Dorsolateral prefrontal cortex (tissue), 122 donors: ENCODE measurements at places on chromosomes 11 and 22.

GRCh38 chr11:124405581-124405980, 6.8 kb upstream of the OR8B3 start:
- DNase-seq = no peak

DNA sequence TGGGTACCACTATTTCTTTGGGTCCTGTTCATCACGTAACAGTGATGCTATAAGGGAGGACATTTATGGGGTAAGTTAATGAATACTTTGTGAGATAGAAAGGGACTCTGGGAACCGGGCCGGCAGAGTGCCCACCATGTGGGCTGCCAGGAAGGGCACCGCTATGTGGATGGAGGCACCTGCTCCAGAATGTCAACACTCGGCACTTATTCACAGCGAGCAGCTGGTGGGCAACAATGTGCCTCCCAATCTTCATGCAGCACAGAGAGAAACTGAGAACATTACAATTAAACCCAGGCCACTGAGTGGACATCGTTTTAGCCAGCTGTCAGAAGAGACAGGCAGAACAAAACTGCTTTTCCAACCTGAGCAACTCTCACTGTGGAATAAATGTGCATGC, 15.8 kb upstream of the ELFN2 start:
- no peak for DNase-seq

GRCh38 chr22:21582801-21583740, 15.6 kb downstream of the UBE2L3 start:
- no peak for DNase-seq

GRCh38 chr22:43018615-43019014, 3.7 kb upstream of the PACSIN2 start:
- no peak for DNase-seq

DNA sequence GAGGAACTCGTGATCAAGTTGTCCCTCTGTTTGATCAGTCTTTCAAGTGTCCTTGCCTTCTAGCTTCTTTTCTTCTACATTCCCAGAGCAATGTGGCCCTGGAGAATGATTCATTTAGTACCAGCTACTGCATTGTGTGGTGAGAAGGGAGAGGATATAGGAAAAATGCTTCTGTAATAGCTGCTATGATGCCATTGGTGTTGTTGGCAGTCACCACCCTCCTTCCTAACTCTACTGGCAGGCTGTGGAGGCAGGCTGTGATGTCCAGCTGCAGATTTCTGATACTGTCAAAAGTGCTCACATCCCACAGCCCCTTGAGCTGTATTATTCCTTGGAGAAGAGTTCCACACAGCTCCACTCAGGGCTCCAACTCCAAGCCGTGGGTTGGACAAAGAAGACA, 52.8 kb downstream of the ENDOD1 start:
- no peak for DNase-seq

GRCh38 chr22:27801616-27802345, at the start of gene MN1:
TSS of gene MN1 (minus strand) at chr22:27801756. CDS start at chr22:27800543, 1,213 bp downstream.
- peak; percentile 81 for DNase-seq

GRCh38 chr11:69497221-69497787, 15.8 kb downstream of the LINC01488 start:
- peak; percentile 77 for DNase-seq

GRCh38 chr11:103633068-103633788, 403.2 kb upstream of the DDI1 start:
- DNase-seq = no peak

DNA sequence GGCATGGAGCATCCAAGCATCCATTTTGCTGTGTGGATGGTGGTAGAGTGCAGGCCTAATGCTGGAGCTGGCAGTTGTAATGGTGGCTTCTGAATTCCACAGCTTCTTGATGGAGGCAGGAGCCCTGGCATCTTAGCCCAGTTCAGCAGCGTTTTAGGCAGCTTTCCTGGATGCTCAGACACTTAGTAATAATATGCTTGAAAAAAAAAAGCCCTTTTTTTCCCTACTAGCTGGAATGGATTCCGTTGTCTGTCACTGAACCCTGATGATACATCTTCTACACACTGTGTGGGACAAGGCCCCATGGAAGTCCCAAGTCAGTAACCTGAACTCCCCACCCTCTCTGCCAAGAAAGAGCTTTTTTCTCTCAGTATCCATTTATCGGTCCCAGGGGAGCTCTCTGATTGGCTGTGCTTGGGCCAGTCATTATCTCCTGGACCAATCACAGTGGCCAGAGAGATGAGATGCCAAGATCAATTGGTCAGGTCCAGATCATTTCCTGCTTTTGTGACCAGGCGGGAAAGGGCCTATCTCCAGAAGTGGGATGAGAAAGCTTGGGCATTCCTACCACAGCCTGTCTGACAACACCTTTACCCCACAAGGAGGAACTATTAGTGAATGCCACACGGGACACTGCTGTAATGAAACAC, 34.2 kb downstream of the MCM5 start:
- no peak for DNase-seq

GRCh38 chr22:47022475-47022874, 260.0 kb downstream of the TBC1D22A start:
- no peak for DNase-seq

DNA sequence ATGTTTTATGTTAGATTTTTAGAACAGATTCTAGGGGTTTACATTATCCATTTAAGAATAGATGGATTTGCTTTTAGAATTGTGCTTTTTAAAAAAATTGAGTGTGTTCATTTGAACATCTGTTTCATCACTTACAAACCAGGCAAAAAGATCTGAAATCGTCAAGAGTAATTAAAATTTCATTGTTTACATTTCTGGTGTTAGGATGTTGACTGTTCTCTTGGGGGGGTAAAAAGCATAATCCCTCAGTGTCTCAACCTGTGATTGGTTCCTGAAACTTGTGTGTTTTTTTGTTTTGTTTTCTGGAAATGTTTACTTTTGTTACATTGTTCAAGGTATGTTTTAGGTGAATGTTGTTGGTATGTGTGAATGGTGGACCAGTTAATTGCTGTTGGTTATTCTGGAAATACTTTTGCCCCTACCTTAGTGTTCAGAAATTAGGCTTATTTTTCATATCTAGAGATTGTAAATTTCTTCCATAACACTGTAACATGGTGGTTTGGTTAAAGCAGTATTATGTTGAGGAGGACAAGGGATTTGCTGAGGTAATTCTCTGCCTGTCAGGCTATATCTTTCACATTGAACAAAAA, 4.8 kb downstream of the PCF11 start:
- no peak for DNase-seq

GRCh38 chr11:21811572-21811971, 381.3 kb upstream of the ANO5 start:
- no peak for DNase-seq

DNA sequence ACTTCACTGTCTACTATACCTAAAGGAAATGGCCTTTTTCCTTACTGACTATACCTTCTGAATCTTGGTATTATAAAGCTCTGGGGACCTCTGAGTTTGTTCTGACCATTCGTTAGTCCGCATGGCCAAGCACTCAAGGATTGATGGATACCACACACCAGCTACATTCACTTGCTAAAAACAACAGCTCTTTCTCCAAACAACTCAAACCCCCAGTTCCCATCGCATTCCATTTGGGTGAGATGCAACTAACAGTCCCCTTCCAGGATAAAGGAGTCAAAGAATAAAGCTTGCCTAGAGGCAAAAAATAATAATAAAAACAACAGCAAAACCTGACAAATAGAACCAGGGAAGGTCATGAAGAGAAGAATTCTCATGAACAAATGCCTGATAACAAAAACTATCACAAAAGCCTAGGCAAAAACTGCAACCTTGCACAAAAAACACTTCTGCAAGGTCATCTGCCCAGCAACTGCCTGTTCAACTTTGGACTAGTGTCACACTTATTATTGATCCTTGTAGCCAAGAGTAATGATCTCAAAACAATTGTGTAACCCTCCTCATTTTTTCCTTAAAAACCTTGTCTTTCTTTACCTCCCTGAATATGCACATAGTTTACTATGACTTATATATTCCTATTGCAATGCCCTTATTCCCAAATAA, 139.0 kb upstream of the GUCY1A2 start:
- DNase-seq = no peak

DNA sequence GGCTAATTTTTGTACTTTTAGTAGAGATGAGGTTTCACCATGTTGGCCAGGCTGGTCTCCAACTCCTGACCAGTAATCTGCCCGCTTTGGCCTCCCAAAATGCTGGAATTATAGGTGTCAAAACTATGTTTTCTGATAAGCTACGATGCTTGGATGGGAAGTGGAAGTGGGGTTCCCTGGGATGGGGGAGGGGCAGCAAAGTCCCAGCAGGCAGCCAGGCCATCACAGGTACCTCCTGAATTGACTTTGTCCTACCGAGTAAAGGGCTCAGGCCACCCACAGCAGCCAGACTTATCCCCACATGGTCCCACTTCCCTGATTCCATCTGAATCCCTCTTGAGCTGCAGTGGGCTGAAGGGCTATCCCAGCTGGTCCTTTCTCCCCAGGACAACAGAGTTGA, 6.9 kb downstream of the FTH1 start:
- no peak for DNase-seq

- no peak for DNase-seq
These were observed 760.3 kb upstream of the CCDC179 start for GRCh38 chr11:23620617-23621016.

- no peak for DNase-seq
These were observed 8.2 kb downstream of the USP2 start for GRCh38 chr11:119373059-119373920.

GRCh38 chr11:73314117-73314961, 6.3 kb downstream of the ARHGEF17 start:
- peak; percentile 84 for DNase-seq

- no peak for DNase-seq
These were observed at the start of gene MS4A1 for GRCh38 chr11:60455531-60456042. TSS of gene MS4A1 (plus strand) at chr11:60455847. CDS start at chr11:60462375, 6,528 bp downstream.

DNA sequence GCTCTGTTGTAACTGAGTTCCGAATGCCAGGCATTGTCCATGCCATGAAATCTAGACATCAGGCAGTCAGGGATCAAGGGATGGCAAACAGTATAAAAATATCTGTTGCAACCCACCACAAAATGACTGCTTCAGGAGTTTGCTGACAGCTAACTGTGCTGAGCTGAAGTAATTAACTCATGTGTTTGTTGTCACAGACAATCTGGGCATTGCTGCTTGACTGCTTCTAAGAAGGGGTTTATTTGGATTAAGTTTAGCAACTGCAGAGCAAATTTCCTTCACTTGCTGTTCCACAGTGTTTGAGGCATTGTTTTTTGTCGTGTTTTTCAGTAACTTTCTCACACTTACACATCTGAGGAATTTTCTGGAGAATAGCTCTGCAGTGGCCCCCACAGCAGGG, 30.4 kb downstream of the BSX start:
- no peak for DNase-seq

GRCh38 chr11:79902493-79902892, 461.7 kb upstream of the TENM4 start:
- DNase-seq = no peak

DNA sequence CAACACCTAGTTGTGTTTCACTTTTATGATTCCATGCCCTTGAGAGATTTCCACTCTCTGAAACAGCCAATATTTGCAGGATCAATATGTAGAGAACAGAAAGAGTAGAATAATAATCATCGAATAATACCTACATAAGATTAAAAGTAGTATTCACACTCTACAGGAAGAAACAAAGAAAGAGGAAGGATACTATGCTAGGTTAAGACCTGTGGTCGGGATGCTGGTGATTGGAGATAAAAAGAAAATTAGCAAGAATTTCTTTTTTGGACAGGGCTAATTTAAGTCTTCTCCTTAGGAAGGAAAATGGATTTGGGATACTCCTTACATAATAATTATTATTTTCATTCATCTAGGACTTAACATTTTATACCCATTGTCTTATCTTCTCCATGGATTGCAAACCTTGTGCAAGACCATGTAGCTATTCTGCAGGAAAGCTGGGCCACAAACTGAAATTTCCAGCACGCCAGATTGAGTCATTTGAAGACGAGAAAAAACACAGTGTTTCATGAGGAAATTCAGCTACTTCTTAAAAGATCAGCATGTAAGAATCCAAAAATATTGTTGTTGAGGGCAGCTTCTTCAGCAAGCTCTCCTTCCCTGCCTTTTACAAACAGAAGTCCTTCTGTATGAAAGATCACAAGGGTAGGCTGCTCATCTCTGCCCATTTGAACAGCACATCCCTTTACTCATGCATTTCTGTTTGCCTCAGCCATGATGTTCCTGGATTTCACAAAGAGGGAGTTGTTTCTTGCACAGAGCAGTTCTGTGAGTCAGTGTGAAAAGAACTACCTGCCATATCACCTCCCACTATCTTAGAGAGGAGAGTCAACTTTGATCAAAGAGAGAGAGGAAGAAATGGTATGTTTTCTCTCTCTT, 90.7 kb downstream of the FAM76B start:
- DNase-seq = no peak

- DNase-seq = no peak
These were observed 147.9 kb downstream of the FEZ1 start for GRCh38 chr11:125348141-125348651.

DNA sequence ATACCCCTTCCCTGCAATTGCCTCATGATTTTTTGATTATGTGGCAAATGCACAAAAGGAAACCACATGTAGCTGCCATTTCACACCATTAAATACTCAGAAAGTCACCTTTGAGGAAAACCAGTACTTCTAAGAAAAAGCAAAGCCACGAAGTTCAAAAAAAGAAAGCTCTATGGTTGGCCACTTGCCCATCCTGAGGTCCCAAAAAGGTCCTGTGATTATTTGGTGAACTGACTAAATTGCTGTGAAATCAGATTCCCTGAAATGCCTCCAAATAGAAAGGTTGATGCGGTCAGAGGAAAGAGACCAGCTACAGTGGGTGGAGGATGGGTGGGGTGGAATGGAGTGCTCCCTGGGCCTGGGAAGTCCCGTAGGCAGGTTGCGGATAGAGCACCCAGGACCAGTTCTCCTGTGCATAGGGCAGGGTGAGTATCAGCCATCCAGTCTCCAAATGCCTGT, 26.9 kb downstream of the MRPL16 start:
- no peak for DNase-seq

GRCh38 chr11:87290304-87290922, 252.7 kb downstream of the TMEM135 start:
- DNase-seq = no peak

DNA sequence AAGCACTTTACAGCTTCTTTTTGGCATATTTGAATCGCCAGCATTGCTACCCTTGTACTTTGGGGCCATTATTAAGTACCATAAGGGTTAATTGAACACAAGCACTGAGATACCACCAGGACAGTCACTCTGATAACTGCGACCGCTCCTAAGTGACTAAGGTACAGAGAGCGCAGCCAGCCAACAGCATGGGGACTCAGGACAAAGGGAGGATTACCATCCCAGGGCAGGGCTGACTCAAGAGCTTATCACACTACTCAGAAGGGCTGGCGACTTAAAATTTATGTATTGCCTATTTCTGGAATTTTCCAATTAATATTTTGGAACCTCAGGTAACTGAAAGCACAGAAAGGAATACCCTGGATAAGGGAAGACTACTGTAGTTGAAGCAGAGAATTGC, 479 bp downstream of the ZNF280A start:
- DNase-seq = no peak

GRCh38 chr11:83835423-83835822, 549.3 kb upstream of the CCDC90B start:
- DNase-seq = no peak
